ENCODE measurements at places on chromosomes 13 and 19.

- peak; percentile 95 for ATAC-seq
- peaks cover 22% of the 10 kb centered on the region for H3K36me3 ChIP-seq
- no peaks in the 10 kb centered on the region for H3K27me3 ChIP-seq
- H3K4me1 ChIP-seq: peaks cover 81% of the 10 kb centered on the region
Measured at GRCh38 chr13:74026753-74027152, 107.5 kb downstream of the KLF12 start.

GRCh38 chr13:74646091-74646490 lies 511.9 kb upstream of the KLF12 start:
- ATAC-seq: no peak
- no peaks in the 10 kb centered on the region for H3K4me1 ChIP-seq
- no peak overlapping the region for H3K27ac ChIP-seq
- H3K27me3 ChIP-seq: no peaks in the 10 kb centered on the region

DNA sequence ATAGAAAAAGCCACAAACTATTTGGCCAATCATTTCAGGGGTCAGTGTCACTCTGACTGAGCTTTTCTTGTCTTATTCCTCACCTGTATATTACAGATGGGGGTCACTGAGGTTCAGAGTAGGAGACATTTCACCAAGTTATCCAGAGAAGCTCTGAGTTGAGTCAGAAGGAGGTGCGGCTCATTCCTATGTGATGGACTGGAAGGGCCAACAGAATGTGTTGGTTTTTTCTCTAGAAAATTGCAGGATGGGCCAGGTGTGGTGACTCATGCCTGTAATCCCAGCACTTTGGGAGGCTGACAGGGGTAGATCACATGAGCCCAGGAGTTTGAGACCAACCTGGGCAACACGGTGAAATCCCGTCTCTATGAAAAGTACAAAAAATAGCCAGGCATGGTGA lies 24.5 kb upstream of the ZNF83 start:
- H3K4me1 ChIP-seq: no peaks in the 10 kb centered on the region
- H3K27me3 ChIP-seq: no peaks in the 10 kb centered on the region
- H3K4me3 ChIP-seq: no peak overlapping the region
- no peak overlapping the region for H3K27ac ChIP-seq
- no peak for ATAC-seq

GRCh38 chr19:35034005-35034502 lies 3.8 kb downstream of the SCN1B start:
- ATAC-seq: no peak
- peaks cover 50% of the 10 kb centered on the region for H3K27me3 ChIP-seq
- H3K4me3 ChIP-seq: no peak overlapping the region
- H3K4me1 ChIP-seq: peaks cover 28% of the 10 kb centered on the region
- H3K27ac ChIP-seq: no peak overlapping the region

GRCh38 chr19:48575931-48576622 lies 24.1 kb downstream of the SULT2B1 start:
- H3K36me3 ChIP-seq: no peaks in the 10 kb centered on the region
- no peaks in the 10 kb centered on the region for H3K4me1 ChIP-seq
- no peak overlapping the region for H3K4me3 ChIP-seq
- no peaks in the 10 kb centered on the region for H3K27me3 ChIP-seq
- no peak overlapping the region for H3K27ac ChIP-seq
- no peak for ATAC-seq

DNA sequence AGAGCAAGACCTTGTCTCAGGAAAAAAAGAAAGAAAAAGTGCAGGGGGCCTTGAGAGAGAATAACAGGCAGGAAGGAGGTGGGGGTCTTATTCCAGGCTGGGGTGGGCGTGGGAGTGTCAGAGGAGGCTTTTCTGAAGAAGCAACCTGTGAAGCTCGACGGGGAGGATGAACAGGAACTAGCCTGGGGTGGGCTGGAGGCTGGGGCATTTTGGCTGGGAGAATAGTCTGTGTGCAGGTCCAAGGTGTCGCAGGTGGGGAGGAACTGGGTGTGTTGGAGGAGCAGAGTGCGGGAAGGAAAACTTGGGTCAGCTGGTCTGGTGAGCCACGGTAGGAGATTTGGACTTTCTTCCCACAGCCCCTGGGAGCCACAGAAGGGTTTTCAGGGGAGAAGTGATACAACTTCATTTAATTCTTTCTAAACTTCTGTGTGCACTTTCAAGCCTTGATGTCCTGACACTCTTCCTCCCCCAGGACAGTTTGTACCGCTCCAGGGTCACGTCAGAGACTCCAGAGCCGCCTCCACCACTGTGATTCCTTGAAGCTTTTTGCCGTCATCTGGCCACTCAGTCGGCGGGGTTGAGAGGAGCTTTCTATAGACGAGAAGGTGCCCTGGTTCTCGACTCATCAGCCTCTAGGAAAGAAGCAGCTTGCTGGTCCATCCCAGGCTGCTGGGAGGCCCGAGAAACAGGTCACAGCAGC lies 138.7 kb downstream of the SIPA1L3 start:
- no peaks in the 10 kb centered on the region for H3K27me3 ChIP-seq
- H3K4me3 ChIP-seq: peak overlapping the region; percentile 68
- H3K36me3 ChIP-seq: peaks cover 17% of the 10 kb centered on the region
- peak overlapping the region; percentile 100 for H3K27ac ChIP-seq

- H3K4me1 ChIP-seq: no peaks in the 10 kb centered on the region
- no peak overlapping the region for H3K27ac ChIP-seq
- no peaks in the 10 kb centered on the region for H3K36me3 ChIP-seq
- no peak overlapping the region for H3K4me3 ChIP-seq
- H3K27me3 ChIP-seq: no peaks in the 10 kb centered on the region
- no peak for ATAC-seq
Measured at GRCh38 chr13:80884056-80884785, 543.3 kb upstream of the SPRY2 start.

DNA sequence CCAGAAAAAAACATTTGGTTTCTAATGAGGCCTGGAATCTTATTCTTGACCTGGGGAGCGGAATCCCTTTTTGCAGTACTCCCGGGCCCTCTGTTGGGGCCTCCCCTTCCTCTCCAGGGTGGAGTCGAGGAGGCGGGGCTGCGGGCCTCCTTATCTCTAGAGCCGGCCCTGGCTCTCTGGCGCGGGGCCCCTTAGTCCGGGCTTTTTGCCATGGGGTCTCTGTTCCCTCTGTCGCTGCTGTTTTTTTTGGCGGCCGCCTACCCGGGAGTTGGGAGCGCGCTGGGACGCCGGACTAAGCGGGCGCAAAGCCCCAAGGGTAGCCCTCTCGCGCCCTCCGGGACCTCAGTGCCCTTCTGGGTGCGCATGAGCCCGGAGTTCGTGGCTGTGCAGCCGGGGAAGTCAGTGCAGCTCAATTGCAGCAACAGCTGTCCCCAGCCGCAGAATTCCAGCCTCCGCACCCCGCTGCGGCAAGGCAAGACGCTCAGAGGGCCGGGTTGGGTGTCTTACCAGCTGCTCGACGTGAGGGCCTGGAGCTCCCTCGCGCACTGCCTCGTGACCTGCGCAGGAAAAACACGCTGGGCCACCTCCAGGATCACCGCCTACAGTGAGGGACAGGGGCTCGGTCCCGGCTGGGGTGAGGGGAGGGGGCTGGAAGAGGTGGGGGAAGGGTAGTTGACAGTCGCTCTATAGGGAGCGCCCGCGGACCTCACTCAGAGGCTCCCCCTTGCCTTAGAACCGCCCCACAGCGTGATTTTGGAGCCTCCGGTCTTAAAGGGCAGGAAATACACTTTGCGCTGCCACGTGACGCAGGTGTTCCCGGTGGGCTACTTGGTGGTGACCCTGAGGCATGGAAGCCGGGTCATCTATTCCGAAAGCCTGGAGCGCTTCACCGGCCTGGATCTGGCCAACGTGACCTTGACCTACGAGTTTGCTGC lies at the start of gene ICAM4:
ICAM4 (plus strand) TSS at position 153 of the 935 bp plus-strand sequence; CDS start at position 211, 58 bp downstream.
- peak within 1 kb of the TSS; percentile 50 for H3K4me3 ChIP-seq
- peak; percentile 69 for ATAC-seq
- H3K36me3 ChIP-seq: peaks cover 39% of the 10 kb centered on the region
- peaks cover 42% of the 10 kb centered on the region for H3K27me3 ChIP-seq

DNA sequence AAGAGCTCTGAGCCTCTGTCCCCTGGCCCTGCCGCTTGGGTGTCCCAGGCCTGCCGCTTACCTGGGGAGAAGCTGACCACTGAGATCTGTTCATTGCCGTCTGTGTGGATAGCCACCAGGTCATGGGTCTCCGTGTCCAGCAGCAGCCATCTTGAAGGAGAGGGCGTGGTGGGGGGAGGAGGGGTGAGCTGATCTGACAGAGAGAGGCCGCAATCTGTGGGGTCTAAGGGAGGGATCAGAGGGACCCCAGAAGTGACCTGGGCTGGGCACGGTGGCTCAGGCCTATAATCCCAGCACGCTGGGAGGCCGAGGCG lies 14.6 kb upstream of the GPR4 start:
- H3K4me3 ChIP-seq: no peak overlapping the region
- ATAC-seq: no peak
- H3K4me1 ChIP-seq: peaks cover 19% of the 10 kb centered on the region

GRCh38 chr19:18290302-18291018 lies 9.0 kb upstream of the JUND start:
- ATAC-seq: peak; percentile 82
- peak overlapping the region; percentile 59 for H3K4me3 ChIP-seq
- H3K4me1 ChIP-seq: peaks cover 64% of the 10 kb centered on the region
- H3K27me3 ChIP-seq: no peaks in the 10 kb centered on the region
- peak overlapping the region; percentile 83 for H3K27ac ChIP-seq

DNA sequence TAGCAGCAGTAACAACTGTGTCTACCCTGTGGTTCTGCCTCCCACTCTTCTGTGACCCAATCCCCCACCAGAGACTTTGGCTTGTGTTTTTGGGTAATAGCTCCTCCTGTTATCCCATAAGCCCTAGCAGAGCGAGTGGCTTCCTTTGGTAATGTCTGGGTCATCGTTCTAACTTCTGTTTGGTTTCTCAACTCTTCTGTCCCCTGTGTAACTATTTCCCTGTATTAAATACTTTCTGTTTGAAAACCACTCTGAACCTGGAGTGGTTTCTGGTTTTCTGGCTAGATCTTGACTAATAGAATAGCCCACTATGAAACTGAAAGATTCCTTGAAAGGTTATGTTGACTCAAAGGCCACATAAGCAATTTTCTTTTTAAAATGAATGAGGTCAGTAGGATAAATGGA lies 350.0 kb downstream of the DCT start:
- H3K4me1 ChIP-seq: no peaks in the 10 kb centered on the region
- H3K27me3 ChIP-seq: no peaks in the 10 kb centered on the region
- H3K27ac ChIP-seq: no peak overlapping the region
- H3K4me3 ChIP-seq: no peak overlapping the region
- no peak for ATAC-seq
- H3K36me3 ChIP-seq: no peaks in the 10 kb centered on the region

DNA sequence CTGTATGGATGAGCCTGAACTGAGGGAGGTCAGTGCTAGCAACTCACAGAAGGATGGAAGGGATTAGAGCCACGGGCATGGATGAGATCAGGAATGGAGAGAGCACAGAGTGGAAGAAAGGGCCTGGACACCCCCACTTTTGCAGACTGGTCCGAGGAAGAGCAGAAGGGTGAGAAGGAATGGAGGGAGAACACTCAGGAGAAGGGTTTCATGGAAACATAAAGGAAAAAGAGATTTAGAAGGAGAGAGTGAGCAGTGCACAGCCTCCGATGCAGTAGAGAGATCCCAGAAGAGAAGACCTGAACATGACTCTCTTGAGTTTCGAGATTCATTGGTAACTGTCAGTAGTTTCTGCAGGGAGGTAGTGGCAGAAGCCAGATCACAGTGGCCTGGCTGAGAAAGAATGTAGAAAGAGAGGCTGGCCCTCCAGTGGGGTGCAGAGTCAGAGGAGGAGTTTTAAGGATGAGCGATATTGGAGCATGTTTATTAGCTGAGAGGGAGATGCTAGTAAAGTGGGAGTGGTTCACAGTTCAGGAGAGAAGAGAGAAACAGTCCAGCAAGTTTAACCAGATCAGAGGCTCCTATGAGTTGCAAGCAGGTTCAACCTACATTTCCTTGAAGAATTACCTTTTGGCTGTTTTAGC lies 108.9 kb downstream of the ZAR1L start:
- no peaks in the 10 kb centered on the region for H3K4me1 ChIP-seq
- no peak overlapping the region for H3K4me3 ChIP-seq
- ATAC-seq: no peak
- H3K27ac ChIP-seq: no peak overlapping the region

GRCh38 chr19:28292822-28293500 lies 920.0 kb downstream of the UQCRFS1 start:
- H3K4me3 ChIP-seq: no peak overlapping the region
- no peaks in the 10 kb centered on the region for H3K36me3 ChIP-seq
- H3K27ac ChIP-seq: no peak overlapping the region
- no peaks in the 10 kb centered on the region for H3K4me1 ChIP-seq
- ATAC-seq: no peak

DNA sequence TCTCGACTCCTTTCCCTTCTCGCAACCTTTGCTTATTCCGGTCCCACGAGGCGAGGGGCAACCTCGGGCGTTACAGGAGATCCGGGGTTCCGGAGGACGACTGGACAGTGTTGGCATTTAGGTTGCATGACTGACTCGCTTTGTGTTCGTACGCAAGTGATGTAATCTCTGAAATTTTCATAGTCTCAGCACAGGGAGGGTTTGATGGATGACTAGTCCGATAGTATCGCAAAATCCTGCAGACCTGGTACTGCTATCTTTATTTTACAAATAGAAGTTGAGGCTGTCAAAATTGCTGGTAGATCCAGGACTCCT lies 342 bp downstream of the DDX49 start:
- H3K4me1 ChIP-seq: peaks cover 48% of the 10 kb centered on the region
- no peak for ATAC-seq
- no peaks in the 10 kb centered on the region for H3K27me3 ChIP-seq
- H3K27ac ChIP-seq: peak overlapping the region; percentile 75

GRCh38 chr13:50894504-50894903 lies 15.1 kb upstream of the RNASEH2B start:
- H3K27ac ChIP-seq: peak overlapping the region; percentile 88
- H3K4me1 ChIP-seq: peaks cover 66% of the 10 kb centered on the region
- no peaks in the 10 kb centered on the region for H3K27me3 ChIP-seq
- no peak for ATAC-seq
- no peaks in the 10 kb centered on the region for H3K36me3 ChIP-seq
- H3K4me3 ChIP-seq: no peak overlapping the region

GRCh38 chr13:40969169-40969901 lies 49.8 kb downstream of the ELF1 start:
- peaks cover 76% of the 10 kb centered on the region for H3K4me1 ChIP-seq
- no peaks in the 10 kb centered on the region for H3K27me3 ChIP-seq

DNA sequence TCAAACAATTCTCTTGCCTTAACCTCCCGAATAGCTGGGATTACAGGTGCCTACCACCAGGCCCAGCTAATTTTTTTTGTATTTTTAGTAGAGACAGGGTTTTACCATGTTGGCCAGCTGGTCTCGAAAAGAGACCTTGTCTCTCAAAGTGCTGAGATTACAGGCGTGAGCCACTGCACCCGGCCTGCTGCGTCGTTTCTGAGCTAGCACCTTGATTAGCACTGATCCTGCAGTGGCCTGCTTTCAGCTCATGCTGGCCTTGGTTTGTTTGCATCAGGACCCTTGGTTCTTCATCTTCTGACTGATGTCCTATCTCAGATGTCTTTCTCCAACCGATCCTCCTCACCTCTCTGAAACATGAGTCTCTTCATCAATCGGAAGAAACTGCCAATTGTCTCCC lies 4.9 kb upstream of the TFDP1 start:
- peaks cover 5% of the 10 kb centered on the region for H3K36me3 ChIP-seq
- no peak for ATAC-seq
- no peak overlapping the region for H3K27ac ChIP-seq
- H3K4me3 ChIP-seq: no peak overlapping the region
- H3K4me1 ChIP-seq: peaks cover 7% of the 10 kb centered on the region

GRCh38 chr13:83201506-83201905 lies 680.8 kb downstream of the SLITRK1 start:
- H3K27ac ChIP-seq: no peak overlapping the region
- H3K4me1 ChIP-seq: no peaks in the 10 kb centered on the region
- H3K27me3 ChIP-seq: no peaks in the 10 kb centered on the region
- no peaks in the 10 kb centered on the region for H3K36me3 ChIP-seq
- H3K4me3 ChIP-seq: no peak overlapping the region

GRCh38 chr13:27595055-27595811 lies 25.1 kb downstream of the LNX2 start:
- H3K27ac ChIP-seq: no peak overlapping the region
- H3K27me3 ChIP-seq: no peaks in the 10 kb centered on the region
- no peaks in the 10 kb centered on the region for H3K36me3 ChIP-seq
- H3K4me3 ChIP-seq: no peak overlapping the region
- no peaks in the 10 kb centered on the region for H3K4me1 ChIP-seq

All from stimulated activated memory B cell treated with anti-CD40 and anti-IgM and Interleukin-4, amounts not matched to agents 10 μg/mL and 1 μg/mL and 100 μg/mL, for 72 hours (primary cell).